Dermis microvascular lymphatic vessel endothelial cell (primary cell): ENCODE measurements at places on chromosomes 12 and 14.

GRCh38 chr12:56348776-56349175 is 10.1 kb downstream of the IL23A start:
- no peak for DNase-seq

DNA sequence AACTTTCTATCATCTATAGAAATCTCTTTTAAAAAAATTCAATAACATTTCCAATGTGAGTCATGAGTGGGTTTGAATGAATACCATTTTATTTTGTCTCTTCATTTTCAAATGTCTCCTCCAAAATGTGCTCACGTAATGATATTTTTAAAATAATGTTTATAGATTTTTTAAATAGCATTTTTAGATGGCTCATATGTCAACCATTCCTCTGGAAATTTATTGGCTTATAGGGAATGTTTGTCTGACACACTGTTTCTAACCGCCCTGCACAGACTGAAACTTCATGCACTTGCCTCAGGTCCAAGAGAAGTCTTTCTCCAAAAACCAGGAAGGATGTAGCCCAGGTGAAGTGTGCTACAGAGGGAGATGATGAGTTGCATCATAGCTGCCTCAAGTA is 88.8 kb upstream of the PLEKHG7 start:
- no peak for DNase-seq

GRCh38 chr14:89418976-89419375 is 1.9 kb upstream of the FOXN3 start:
- DNase-seq: no peak

DNA sequence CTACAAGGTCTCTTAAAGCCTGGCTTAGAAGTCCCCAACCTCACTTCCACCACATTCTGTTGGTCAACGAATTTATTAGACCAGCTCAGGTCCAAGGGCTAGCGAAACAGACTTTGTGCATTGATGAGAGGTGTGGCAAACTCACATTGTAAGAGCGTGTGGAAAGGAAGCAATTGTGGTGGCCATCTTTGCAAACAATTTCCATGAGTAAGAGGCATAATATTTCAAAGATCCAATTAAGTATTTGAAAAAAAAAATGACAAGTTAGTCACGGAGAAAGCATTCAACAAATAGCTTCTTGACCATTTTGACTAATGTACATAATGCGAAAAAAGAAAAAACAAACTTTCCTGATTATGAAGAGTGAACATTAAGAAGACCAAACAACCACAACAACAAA is 7.4 kb downstream of the NR1H4 start:
- no peak for DNase-seq

DNA sequence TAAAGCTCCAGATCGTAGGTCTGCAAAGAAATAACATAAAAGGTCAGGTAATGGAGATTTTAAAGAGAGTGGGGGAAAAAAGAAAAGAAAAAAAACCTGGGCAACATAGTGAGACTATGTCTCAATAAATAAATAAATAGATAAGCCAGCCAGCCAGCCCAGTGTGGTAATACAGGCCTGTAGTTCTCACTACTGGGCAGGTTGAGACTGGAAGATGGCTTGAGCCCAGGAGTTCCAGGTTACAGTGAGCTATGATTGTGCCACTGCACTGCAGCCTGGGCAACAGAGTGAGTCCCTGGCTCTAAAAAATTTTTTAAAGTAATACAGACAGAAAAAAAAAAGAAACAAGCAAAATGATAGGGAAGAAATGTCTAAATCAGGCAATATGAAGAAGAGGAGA is 43.2 kb upstream of the BBS10 start:
- no peak for DNase-seq

GRCh38 chr12:105076098-105076497 is 8.2 kb downstream of the ALDH1L2 start:
- DNase-seq: no peak
